Activated naive CD4-positive, alpha-beta T cell (primary cell): ENCODE measurements at places on chromosomes 4 and X.

DNA sequence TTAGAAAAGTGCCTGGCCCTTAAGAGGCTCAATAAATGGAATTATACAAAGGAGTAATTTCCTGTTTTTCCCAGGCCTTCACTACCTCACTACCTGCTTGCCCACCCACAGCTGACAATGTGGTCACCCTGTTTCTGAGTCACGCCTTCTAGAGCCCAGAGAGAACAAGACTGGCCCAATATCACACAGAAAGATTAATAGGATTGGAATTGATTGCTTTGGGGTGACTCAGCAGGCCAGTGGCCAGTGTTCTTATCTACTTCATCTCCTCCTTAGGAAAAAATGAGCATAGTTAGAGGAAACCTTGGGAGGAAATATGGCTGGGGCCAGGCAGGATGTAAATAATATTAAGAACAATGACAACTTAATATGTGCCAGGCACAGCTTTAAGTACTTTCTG, 4.5 kb upstream of the FGF16 start:
- no peak for DNase-seq

- DNase-seq, result no peak
Observed at GRCh38 chr4:104393655-104394324, 100.9 kb downstream of the CXXC4 start.

DNA sequence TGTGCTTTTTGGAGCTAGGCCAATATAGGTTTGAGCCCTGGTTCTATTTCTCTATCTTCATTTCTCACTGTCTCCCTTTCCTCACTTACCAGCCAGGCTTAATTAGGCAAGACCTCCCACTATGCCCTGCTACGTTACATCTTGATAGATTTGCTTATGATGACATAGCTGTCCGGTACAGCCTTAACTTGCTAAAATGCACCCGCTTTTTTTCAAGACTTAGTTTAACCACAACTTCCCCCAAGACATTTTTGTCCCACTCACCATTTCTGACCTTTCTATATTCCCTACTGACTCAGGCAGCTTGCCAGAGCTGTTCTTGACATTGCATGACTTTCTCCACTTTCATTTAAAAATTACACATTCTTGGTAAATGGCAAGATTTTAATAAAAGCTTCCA, 152.6 kb downstream of the MID1 start:
- no peak for DNase-seq

- DNase-seq, result no peak
Observed at GRCh38 chr4:25503779-25504178, 126.7 kb downstream of the ANAPC4 start.

GRCh38 chr4:104901438-104901837, 245.2 kb upstream of the TET2 start:
- DNase-seq, result no peak

- DNase-seq, result no peak
Observed at GRCh38 chr4:184292877-184293276, 75.2 kb upstream of the ENPP6 start.

DNA sequence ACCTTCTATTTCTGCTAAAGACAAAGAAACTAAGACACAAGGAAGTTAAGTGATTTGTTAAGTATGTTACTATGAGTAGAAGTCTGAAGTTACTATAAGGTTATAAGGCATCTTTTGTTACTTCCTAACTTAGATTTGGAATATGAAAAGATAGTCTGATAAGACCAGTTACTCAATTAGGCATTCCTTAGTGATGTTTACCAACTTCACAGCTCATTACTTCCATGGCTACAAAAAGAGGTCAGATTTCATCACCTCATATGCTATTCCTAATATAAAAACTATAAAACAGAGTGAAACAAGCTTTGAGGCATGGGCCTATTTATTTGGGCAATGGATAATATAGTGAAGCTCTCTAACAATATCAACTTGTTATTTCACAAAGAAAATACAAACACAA, 143.1 kb downstream of the TBCK start:
- no peak for DNase-seq

GRCh38 chrX:94676285-94676684, 1002.3 kb downstream of the FAM133A start:
- no peak for DNase-seq

DNA sequence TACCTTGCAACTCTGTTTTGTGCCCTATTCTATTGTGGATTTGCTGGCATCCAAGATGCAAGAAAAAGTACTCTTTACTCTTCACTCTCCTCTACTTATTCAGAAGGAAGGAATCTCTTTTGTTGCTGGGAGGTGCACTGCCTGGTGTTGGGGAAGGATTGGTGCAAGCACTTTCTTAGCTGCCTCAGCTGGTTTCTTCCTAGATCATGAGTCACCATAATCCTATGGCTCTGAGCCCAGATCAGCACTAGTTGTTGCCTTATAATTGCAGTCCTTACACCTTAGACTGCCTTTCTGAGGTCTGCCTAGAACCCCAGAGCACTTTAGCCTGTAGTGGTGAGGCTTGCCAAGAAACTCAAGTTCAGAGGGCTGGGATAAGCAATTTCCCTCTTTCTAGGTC, 37.0 kb upstream of the CT83 start:
- no peak for DNase-seq

- no peak for DNase-seq
Observed at GRCh38 chr4:27568236-27568951, 707.8 kb downstream of the STIM2 start.

- no peak for DNase-seq
Observed at GRCh38 chr4:184447664-184448063, 26.7 kb downstream of the IRF2 start.

- DNase-seq, result no peak
Observed at GRCh38 chr4:186904101-186904500, 180.4 kb upstream of the FAT1 start.

DNA sequence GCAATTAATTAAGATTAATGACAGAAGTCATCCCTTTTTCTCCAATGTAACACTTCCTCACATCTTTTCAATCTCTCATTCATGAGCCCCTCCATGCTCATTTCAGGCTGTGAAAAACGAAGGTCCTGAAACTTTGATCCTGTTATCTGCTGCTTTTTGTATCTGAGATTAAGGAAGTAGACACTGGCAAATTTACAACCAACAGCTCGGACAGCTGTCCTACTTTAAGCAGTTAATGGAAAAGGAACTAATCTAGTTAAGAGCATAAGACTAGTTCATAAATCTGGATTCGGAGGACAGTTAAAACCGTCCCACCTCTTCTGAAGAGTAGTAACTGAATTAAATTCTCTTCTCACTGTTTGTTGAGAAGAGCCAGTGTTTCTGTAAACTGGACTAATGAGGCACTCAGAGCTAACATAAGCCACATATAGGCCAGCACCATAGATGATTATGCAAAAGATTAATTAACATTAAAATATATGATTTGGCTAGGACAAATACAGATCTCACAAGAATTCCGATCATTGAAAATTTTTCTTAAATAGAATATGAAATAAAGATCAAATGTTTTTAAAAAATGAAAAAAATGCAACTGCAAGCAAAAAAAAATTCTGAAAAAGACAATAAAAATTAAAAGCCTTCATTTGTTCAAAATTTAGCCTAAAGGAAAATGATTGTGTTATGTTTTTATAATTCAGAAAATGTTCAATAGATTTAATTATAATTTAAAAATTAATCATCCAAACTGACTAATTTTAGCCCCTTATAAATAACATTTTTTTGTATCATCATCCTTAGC, 114.4 kb downstream of the ANTXR2 start:
- DNase-seq, result no peak

- no peak for DNase-seq
Observed at GRCh38 chr4:151649479-151649878, 111.3 kb downstream of the GATB start.

DNA sequence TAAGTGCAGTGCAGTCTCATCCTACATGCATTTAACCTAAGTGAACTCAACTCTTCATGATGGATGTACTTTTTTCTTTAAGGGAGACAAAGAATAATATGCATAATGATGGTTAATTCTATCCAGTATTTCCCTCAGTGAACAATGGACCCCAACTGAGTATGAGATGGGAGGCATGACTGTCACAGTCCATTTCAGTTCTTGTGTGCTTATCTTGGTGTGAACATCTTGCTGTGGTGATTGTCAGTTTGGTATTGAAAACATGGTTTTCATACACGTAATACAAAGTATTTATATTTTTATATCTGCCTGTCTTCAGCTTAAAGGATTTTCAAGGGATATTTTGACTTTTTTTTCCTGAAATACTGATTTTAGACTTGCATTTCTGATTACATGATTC, 72.0 kb upstream of the NDUFC1 start:
- no peak for DNase-seq

DNA sequence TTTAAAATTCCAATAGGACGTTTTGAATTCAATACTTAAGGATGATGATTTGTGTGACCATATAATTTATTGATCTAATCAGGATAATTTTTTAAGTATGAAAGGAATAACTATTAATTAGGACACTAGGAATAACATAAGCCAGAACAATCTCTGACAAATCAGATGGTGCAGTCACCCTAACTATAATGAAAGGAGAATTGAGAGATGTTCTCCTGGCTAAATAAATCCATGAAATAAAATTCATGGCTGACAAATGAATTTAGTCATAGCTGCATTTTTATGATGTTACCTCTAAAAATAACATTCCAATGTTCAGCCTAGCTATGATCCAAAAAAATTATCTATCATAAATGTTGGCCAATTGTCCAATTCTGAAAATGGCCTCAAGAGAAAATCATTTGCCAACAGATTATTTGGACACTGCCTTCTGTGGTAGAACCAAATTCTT, 190.6 kb upstream of the NEIL3 start:
- no peak for DNase-seq

DNA sequence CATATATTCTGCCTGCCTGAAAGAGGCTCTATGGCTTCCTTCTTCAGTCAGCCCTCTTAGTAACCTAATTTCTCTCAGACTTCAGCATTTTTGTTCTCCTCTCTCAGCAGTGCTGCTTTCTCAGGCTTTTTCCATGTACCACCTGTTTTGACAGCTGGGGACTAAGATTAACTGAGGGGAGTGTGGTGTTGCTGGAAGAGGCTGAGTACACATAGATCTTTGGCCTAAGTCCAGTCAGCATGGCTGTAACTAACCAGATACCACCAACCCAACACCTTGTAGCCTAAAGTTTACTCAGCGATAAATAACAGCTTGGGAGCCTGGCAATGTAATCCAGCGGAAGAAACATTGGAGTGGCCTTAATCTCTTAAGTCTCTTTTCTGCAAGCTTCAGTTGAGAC, 85.5 kb downstream of the RTL3 start:
- DNase-seq, result no peak

DNA sequence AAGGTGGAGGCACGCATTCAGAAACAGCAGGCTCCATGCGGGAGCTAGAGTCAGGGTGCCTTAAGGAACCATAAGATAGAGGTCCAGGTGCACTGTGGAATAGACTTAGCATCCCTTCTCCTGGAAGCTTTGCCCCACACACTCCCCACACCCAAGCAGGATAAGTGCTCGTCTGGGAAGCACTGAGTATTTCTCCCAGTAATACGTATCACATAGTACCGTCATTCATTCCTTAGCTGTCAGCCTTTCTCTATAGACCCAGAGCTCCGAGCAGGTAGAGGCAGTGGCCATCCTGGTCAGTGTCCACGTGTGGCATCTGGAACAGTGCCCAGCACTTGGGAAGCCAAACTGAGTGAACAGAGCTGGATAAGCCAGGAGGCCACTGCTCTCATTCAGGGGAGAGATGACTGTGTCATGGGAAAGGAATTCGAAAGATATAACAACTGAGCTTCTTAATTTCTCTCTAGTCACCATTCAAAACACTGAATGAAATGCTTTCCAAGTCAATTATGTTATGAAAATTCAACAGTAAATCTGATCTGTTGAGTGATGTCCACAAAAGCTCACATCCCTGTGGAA, 9.9 kb downstream of the APBB2 start:
- no peak for DNase-seq

DNA sequence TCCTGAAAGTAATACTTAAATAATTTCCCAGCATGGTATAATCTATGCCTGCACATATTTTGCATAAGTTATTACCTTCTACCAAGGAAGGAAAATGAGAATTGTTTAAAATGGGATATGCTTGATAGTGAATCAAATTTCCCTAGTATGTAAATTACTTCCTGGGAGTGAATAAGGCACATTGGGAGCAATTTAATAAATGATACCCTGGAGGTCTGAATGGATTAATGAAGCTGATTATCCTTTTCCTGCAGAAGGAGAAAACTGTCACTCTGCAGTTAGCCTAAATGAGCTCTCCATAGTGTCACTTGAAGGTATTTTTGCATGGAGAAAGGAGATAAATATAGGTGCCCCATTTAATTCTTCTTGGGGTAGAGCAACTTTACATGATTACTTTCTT, 2212.0 kb downstream of the PCDH7 start:
- no peak for DNase-seq

DNA sequence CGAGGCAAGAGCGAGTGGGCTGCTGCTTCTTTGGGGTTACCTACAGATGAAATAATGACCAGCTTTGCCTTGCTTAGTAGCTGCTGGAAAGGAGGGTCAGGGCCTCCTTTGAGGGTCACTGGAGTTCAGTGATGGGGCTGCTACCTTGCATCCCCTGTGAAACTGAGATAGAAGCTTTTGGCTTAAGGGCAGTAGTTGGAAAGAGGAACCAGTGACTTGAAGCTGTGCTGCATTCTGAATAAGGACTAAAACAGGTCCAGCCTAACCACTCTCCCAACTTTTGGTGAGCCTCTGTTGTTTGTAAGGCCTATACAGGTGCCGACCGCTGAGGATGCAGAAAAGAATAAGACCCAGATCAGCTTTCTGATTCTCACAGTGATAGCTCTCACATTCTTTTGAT, 41.2 kb downstream of the RASL11B start:
- DNase-seq, result no peak

DNA sequence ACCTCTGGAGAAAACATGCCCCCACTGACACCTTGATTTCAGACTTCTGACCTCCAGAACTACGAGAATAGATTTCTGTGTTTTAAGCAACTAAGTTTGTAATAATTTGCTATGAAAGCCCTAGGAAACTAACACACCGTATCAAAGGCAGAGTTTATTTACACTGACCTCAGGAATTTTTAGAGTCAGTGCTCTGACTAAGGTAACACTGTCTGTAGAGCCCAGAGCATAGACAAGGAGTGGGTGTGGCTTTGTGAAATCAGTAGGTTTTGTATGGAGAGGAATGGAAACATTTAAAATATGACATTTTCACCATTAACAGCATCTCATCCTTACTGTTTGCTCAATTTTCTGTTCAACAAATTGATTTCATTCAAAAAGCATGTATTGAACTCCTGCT, 764.4 kb upstream of the PCDH10 start:
- no peak for DNase-seq

GRCh38 chr4:130233377-130234047, 1137.6 kb downstream of the C4orf33 start:
- DNase-seq, result no peak

GRCh38 chrX:133838761-133839676, 146.4 kb downstream of the GPC3 start:
- DNase-seq, result no peak

- no peak for DNase-seq
Observed at GRCh38 chr4:57993944-57994343, 883.8 kb upstream of the IGFBP7 start.
